AG10803 (cell line): ENCODE measurements at places on chromosomes 2 and 18.

DNA sequence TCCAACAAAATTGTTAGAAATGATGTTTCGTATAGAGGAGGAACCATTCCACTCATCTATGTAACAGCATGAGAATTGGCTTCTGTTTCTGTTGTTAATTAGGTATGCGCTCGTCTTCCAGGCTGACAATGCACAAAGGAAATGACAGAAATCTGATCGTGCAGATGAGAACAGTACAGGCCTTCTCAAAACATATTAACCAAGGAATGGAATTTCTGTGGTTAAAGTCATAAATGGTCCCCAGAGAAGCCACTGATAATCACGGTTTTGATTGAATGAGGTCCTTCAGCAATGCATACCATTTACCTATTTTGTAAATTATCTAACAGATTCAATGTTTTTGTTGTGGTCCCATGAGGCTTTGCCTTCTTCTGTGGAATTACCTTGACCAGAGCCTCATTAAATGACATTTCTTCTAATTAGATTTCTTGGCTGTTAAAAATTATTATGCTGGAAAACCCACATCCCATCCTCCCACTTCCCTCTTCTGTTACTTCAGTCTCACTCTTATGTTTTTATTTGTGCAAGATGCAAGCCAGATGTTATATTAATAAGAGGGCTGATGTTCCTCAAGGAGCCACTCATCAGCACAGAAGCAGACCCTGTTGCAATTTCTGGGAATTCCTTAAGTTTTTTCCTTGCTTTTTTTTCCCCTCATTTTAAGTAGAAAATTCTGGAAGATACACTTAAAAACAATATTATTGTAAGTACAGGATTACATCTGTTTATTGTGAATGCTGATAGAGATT is 395.8 kb downstream of the PID1 start:
- DNase-seq: peak; percentile 86

GRCh38 chr2:189350540-189351209 is 90.6 kb upstream of the WDR75 start:
- peak; percentile 99 for DNase-seq

- peak; percentile 0 for DNase-seq
Measured at GRCh38 chr18:32735781-32736180, 37.0 kb downstream of the KLHL14 start.

- no peak for DNase-seq
Measured at GRCh38 chr2:138906549-138906948, 126.4 kb upstream of the NXPH2 start.

DNA sequence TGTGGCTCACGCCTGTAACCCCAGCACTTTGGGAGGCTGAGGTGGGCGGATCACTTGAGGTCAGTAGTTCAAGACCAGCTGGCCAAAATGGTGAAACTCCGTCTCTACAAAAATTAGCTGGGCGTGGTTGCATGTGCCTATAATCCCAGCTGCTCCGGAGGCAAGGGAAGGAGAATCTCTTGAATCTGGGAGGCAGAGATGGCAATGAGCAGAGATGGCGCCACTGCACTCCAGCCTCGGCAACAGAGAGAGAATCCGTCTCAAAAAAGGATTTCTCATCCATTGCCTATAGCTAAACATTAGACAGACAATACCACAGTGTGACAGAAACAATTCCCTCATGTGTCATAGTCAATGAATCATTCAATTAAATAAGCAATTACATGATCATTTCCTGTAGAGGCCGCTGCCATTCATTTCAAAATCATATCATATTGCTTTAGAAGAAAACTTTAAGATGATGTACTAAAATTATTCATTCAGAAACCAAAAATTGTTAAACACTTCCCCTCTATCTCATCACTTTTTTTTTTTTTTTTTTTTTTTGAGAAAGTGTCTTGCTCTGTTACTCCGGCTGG is 69.5 kb upstream of the TGIF1 start:
- no peak for DNase-seq

- peak; percentile 49 for DNase-seq
Measured at GRCh38 chr18:13558124-13558523, 168.2 kb downstream of the FAM210A start.

- DNase-seq: no peak
Measured at GRCh38 chr2:95018861-95019550, 6.5 kb upstream of the MAL start.

- no peak for DNase-seq
Measured at GRCh38 chr2:5980450-5981190, 288.4 kb downstream of the SOX11 start.

- DNase-seq: no peak
Measured at GRCh38 chr2:238361877-238362276, 41.6 kb downstream of the TRAF3IP1 start.

DNA sequence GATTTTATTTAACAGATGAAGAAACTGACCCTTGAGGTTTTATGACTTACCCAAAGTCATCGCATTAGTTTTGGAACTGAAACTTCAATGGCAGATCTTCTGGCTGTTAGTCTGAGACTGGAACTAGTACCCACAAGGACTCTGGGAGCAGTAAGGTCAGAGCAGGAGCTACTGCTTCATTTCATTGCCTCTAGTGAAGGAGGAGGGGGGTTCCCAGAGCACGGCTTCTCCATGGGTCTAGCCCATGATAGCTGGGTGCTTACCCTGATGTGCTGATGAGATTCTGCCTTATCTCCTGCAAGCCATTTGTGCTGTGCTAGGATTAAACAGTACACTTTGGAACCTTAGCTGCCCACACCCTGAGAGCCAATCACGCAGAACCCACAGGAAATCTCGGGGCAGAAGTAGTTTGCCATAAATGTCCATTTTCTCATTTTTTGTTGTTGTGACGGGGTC is 5.4 kb upstream of the RNASEH1 start:
- no peak for DNase-seq

DNA sequence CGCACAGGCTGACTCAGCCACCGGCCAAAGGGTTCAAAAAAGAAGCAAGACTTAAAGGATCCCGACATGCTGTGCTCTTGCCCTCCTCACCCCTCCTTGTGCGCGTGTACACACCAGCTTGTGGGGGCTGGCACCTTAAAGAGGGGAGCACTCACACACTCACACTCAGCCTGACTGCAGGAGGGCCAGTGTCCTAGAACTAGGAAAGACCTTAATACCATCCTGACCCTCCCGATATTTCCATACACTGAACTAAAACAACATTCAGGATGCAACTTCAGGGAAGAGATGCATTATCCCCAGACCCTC is 5.6 kb downstream of the PKDCC start:
- DNase-seq: no peak

DNA sequence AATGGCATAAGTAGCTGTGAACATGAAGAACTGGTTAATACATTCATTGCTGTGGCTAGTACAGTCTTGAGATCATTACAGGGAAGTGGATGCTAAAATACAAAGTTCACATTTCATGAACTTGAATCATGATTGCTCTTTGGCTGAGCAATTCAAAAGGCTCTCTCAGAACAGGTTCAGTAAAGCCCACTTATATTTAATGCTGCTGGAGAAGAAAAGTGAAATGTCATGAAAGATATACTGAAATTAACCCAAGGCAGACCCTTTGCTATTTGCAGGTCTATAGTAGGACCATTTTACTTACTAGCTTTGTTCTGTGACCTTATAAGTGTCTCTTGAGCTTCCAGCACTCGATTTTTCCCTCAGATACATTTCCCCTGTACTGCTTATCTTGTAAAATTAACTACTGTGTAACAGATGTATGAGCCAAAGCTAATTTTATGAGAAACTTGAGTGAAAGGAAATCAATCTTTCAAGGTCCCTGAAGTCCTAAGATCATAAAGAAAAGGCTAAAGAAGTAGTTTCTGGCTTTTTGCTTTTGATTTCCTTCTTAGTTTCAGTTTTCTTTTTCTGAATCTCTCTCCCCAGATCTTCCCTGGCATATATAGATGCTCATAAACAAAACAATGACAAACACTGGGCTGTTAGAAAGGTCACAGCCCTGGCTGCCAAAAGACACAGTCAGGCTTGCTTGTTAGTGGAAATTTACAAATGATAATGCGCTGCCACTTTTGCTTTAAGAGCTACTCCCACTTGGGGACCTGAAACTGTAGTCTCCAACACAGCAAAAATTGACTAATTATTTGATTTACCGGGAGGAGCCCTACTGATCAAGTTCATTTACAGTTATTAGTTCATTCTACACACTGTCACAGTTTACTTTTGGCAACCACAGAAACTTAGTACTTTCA is 132.7 kb upstream of the XPO1 start:
- peak; percentile 40 for DNase-seq

GRCh38 chr2:176936410-176936809 is 276.2 kb upstream of the HNRNPA3 start:
- no peak for DNase-seq
